ENCODE measurements at places on chromosomes 1 and 21.

GRCh38 chr1:51954783-51955182 is 35.7 kb downstream of the RAB3B start:
- DNase-seq: no peak

- no peak for DNase-seq
Observed at GRCh38 chr1:200294241-200294640, 115.6 kb downstream of the ZNF281 start.

GRCh38 chr1:222555992-222556615 is 8.2 kb upstream of the HHIPL2 start:
- no peak for DNase-seq

GRCh38 chr1:156409439-156409838 is 40.4 kb downstream of the RHBG start:
- no peak for DNase-seq

GRCh38 chr1:33306653-33307493 is 14.0 kb downstream of the A3GALT2 start:
- DNase-seq: no peak

- no peak for DNase-seq
Observed at GRCh38 chr21:38354746-38355145, 98.0 kb downstream of the KCNJ15 start.

- no peak for DNase-seq
Observed at GRCh38 chr1:17217607-17218006, 12.7 kb downstream of the PADI1 start.

GRCh38 chr1:56286956-56287355 is 292.4 kb downstream of the PLPP3 start:
- DNase-seq: no peak

DNA sequence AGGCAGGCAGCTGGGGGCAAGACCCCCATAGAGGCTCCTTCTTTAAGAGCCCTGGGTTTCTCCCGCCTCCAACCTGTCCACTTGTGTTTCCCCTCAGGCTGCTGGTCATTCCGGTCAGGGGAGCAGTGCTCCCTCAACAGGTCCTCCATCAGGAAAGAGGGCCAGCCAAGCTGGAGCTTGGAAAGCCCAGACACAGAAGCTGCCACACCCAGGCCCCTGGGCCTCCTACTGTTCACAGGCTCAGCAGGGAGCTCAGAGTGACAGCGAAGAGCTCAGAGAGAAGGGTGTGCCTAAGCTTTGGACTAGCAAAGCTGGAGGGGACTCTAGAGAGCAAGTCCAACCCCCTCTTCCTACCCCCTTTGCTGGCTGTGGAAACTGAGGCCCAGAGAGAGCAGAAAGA is 10.3 kb upstream of the CDCP2 start:
- no peak for DNase-seq
